ENCODE measurements at places on chromosomes 12 and 14.

GRCh38 chr14:89095036-89095435 lies 270.6 kb downstream of the TTC8 start:
- DNase-seq = no peak

DNA sequence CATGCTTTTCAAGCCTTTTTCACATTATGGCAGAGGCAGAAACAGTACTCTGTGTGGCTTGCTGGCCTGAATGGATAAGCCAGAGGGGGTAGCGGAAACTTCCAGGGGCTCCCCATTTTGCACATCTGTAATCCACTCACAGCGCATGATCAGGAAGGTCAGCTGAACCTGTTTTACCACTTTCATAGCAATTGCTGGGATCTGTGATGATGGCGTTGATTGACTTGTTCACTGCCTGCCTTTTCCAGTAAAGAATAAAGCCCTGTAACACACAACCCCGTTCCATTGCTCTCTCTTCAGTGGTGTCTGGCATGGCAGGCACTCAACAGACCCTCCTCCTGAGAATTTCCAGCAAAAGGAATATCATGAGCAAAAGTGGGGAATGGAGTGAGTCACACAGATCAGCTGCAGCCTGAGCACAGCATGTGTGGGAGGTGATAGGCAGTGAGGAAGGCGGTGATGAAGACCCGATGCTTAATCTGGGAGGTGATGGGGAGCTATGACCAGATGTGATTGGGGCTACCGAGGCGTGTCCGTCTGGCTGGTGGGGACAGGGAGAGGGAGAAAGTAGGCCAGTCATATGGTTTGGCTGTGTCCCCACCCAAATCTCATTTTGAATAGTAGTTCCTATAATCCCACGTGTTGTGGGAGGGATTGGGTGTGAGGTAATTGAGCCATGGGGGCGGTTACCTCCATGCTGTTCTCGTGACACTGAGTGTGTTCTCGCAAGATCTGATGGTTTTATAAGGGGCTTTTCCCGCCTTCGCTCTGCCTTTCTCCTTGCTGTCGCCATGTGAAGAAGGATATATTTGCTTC lies 44.7 kb upstream of the CHST11 start:
- DNase-seq = no peak

DNA sequence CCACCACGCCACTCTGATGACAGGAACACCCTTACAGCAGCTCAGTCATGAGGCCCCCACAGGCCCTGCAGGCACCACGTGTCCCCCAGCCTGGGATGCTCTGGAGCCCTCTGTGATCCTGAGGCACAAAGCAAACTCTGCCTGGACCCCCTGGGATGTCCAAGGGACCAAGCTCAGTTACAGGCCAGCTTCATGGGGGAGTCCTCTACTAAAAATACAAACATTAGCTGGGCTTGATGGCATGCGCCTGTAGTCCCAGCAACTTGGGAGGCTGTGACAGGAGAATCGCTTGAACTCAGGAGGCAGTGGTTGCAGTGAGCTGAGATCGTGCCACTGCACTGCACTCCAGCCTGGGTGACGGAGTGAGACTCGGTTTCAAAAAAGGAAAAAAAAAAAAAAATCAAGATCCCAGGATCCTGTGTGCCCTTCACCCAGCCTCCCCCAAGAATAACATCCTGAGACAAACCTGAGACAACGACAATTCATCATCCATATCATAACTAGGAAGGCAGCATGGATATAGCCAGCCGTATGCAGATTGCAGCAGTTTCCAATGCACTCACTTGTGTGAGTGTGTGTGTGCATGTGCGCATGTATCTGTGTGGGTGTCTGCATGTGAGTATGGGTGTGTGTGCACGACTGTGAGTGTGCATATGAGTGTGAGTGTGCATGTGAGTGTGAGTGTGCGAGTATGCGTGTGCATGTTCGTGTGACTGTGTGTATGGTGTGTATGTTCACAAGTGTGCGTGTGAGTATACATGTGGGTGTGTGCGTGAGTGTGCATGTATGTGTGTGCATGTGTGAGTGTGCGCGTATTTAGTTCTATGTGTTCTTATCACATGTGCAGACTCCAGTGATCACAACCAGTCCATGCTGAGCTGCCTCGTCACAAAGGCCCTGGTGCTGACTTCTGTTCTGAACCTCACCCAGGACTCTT lies 52.1 kb downstream of the NCOR2 start:
- DNase-seq = no peak

DNA sequence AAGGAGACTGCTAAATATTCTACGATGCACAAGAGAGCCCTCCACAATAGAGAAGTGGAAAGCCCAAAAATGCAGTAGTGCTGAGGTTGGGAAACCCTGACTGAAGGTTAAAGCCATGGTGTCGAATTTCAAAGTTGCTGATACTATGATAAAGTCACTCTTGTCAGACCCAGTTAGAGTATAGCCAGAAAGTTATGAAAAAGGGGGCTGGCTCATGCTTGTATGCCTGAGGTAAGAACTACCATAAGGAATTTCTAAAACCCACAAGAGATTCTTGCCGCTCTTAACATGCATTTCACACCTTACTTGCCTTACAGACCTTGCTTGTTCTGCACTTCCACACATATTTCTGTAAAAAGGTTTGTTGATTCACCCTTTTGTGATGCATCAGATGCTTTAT lies 184.6 kb downstream of the SLC6A15 start:
- DNase-seq = peak; percentile 4

DNA sequence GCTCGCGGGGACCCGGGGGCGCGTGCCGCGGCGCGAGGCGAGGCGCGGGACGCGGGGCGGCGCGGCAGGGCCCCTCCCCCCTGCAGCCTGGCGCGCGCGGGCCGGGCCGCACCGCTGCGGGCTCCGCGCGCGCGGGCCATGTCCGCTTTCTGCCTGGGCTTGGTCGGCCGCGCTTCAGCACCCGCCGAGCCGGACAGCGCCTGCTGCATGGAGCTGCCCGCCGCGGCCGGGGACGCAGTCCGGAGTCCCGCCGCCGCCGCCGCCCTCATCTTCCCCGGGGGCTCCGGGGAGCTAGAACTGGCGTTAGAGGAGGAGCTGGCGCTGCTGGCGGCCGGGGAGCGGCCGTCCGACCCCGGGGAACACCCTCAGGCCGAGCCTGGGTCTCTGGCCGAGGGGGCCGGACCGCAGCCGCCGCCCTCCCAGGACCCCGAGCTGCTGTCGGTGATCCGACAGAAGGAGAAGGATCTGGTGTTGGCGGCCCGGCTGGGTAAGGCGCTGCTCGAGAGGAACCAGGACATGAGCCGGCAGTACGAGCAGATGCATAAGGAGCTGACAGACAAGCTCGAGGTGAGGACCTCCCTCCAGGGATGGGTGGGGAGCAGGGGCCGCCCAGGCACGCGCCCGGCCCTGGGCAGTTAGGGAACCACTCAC lies 820 bp downstream of the BICDL1 start:
- no peak for DNase-seq

DNA sequence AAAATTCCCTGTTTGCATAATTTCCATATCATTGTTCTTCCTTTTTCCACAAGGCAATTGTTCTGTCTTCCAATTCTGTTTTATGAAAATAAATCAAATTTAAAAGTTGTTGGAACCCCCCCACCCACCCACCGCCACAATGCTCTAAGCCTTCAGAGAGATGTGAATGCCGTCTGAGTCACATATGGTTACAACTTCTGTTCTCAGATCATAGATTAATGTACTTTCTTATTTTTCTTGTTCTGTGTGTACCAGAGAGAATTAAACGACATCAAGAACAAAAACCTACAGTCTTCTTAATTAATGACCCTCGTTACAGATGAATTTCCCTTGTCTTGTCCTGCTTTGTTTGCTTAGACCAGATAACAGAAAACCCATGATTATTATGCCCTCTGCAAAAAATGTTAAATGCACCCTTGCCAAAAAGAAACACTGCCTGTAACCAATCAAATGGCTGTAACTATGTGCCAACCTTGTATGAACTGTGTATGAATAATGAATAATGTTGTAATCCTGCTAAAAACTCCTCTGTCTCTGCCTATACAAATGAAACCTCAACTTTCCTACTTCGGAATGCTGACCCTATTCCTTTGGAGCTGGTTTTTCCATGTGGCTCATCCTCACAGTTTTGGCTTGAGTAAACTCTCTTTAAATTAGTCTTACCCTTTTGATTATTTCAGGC lies 14.0 kb downstream of the OR6S1 start:
- DNase-seq = no peak

GRCh38 chr14:34714320-34715126 lies at the start of gene CFL2:
TSS of gene CFL2 (minus strand) at chr14:34714593. CDS start at chr14:34714540, 53 bp downstream.
- peak; percentile 70 for DNase-seq

- no peak for DNase-seq
Measured at GRCh38 chr12:106254724-106255123, 6.9 kb upstream of the CKAP4 start.

- no peak for DNase-seq
Measured at GRCh38 chr12:89525305-89525823, 483 bp downstream of the POC1B start.

GRCh38 chr12:14834509-14834908 lies 8.8 kb downstream of the ART4 start:
- DNase-seq = no peak

GRCh38 chr14:26598672-26599131 lies 869 bp upstream of the NOVA1 start:
- DNase-seq = no peak

- no peak for DNase-seq
Measured at GRCh38 chr12:56775638-56776037, 12.5 kb downstream of the HSD17B6 start.

DNA sequence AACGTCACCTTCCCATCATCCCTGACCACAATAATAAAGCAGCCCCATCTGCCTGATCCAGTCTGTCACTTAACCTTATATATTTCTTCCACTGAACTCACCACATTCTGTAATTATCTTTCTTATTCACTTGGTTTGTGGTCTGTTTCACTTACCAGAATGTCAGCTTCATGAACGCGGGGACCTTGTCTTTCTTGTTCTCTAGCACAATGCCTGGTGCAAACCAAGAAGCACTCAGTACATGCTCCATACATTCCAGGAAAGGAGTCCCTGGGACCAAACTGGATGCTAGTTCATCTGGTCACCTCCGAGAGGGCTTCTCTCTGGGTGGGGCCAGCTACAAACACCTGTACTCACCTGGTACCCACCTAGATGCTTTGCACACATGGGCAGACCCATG lies 17.4 kb upstream of the ANKRD33 start:
- no peak for DNase-seq

DNA sequence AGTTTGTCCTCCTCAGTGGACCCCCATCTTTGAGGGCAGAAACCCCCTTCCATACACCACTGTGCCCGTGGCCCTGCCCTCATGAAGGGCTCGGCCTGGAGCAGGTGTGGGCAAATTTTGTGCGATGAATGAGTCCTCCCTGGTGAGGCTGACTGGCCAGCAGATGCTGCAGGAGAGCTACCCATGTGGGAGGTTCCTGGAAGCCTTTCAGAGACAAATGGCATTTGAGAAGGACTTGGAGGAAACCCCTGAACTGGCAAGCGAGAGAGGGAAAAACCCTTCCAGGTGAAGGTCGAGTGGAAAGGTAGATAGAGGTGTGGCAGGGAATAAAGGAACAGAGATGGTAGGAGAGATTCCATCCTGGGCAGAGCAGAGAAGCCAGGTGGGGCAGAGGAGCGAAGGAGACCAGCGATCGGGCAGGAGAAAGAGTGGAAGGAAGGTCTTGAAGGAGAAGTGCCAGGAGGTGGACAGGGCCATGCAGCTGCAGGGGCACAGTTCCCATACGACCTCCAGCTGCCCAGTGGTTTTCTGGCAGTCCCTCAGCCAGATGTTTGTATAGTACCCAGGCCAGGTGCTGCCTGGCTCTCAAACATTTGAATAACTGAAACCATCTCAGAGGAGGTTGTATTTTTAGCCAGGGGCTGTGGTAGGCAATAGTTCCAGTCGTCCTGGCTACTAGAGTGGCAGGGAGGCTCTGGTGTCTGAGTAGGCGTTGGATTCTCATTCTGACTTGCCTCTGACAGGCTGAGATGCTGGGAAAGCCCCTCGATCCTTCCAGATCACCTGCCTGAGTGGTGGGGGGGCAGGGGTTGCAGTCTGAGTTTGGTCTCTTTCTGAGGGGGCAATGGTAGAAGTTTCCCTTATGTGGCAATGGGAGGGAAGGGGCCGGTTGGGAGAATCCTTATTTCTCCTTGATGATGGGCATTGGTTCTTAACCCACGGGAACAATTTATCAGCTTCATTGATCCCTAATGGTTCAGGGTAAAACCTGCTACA lies 40.1 kb downstream of the FBXL14 start:
- no peak for DNase-seq
